Uterus (tissue), 4 donors: ENCODE measurements at places on chromosomes 6 and 20. TPM values are rescaled to one million over a fixed set of nuclear protein-coding genes. Genes with fewer than 3 reads are reported as not detected.
A peak's percentile ranks its signal among the peaks of the same experiment; 100 is the strongest.

DNA sequence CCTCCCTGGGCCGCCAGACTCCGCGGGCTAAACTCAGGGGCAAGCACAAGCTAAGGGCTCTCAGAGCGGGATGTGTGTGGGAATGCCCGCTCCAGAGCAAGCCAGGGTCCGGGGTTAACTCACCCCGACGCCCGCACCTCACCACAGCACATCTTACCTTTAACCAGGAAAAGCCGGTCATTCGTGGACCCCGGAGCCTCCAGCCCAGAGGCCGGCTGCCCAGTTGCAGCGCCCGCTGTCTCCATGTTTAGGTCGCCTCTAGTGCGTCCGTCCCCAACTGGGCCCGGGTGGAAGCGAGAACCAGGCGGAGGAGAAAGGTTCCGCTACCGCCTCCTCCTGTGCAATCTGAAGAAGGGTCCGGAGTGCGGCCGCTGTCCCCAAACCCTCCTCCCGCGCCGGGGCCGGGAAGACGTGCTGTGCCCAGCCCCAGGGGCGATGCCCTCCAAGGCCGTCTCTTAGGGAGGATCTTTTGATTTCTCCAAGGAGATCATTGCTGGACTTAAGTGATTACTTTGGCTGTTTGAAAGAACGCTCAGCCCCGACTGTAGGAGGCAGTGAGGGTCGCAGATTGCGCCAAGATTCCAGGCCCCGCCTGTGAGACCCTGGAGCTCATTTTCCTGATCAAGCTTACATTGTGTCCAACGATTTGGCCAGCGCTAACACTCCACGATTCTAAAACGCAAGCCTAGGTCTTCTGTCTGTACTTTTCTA, at the start of gene TMEM242:
TSS of gene TMEM242 (minus strand) at position 265 of the 711 bp plus-strand sequence. CDS start at position 245, 20 bp downstream.
- peak within 1 kb of the TSS; percentile 73 for H3K4me3 ChIP-seq
- peak within 1 kb of the TSS; percentile 91 for H3K27ac ChIP-seq
- no peaks in the 10 kb centered on the region for H3K36me3 ChIP-seq
- no peaks in the 10 kb centered on the region for H3K27me3 ChIP-seq
- peak; percentile 94 for DNase-seq
- no peaks in the 10 kb centered on the region for H3K4me1 ChIP-seq

GRCh38 chr6:158460602-158461169, 99.2 kb upstream of the TMEM181 start:
- H3K4me3 ChIP-seq, result no peak overlapping the region
- no peaks in the 10 kb centered on the region for H3K36me3 ChIP-seq
- H3K27me3 ChIP-seq, result no peaks in the 10 kb centered on the region
- DNase-seq, result no peak
- H3K27ac ChIP-seq, result no peak overlapping the region

- no peaks in the 10 kb centered on the region for H3K36me3 ChIP-seq
- no peak overlapping the region for H3K27ac ChIP-seq
- no peaks in the 10 kb centered on the region for H3K27me3 ChIP-seq
- H3K4me1 ChIP-seq, result no peaks in the 10 kb centered on the region
Observed at GRCh38 chr20:9235518-9235917, 166.6 kb downstream of the PLCB4 start.

DNA sequence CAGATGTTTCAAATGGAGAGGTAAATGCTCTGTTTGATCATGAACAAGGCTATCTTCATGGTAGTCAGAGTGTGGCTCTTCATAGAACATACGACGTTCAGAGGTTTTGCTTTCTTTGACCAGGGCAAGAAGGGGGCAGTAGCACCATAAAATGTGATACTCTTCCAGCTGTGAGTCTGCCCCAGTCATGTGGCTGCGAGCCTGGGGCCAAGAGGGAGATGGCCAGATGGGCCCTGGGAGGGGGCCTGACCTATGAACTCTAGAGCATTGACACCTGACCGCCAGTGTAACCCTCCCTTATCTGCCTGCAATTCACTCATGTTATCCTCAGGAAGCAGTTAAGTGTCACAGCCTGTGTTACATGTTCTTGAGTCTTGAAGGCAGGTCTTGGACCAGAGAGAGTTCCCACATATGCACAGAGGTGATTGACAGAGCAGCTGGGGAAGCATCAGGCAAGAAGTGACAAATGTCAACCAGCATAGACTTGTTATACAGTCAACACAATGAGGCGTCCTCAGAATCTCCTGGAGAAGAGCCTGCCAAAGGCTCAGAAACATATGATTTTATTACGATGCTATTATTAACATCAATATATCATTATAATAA, 55.0 kb downstream of the SCML4 start:
- H3K27me3 ChIP-seq, result no peaks in the 10 kb centered on the region
- no peaks in the 10 kb centered on the region for H3K36me3 ChIP-seq
- no peak overlapping the region for H3K4me3 ChIP-seq
- H3K4me1 ChIP-seq, result no peaks in the 10 kb centered on the region

GRCh38 chr6:161189891-161190290, 84.0 kb downstream of the AGPAT4 start:
- no peaks in the 10 kb centered on the region for H3K4me1 ChIP-seq
- no peaks in the 10 kb centered on the region for H3K27me3 ChIP-seq
- no peak overlapping the region for H3K27ac ChIP-seq
- no peaks in the 10 kb centered on the region for H3K36me3 ChIP-seq

GRCh38 chr6:166598441-166599138, 12.1 kb upstream of the RAMACL start:
- no peak overlapping the region for H3K4me3 ChIP-seq
- peak overlapping the region; percentile 87 for H3K27ac ChIP-seq
- DNase-seq, result peak; percentile 46
- no peaks in the 10 kb centered on the region for H3K4me1 ChIP-seq

GRCh38 chr6:44333273-44333919, 9.1 kb upstream of the SPATS1 start:
- no peak overlapping the region for H3K27ac ChIP-seq
- H3K4me3 ChIP-seq, result no peak overlapping the region
- no peaks in the 10 kb centered on the region for H3K4me1 ChIP-seq
- H3K36me3 ChIP-seq, result no peaks in the 10 kb centered on the region
- no peak for DNase-seq

GRCh38 chr20:48921883-48922820, 641 bp downstream of the ARFGEF2 start:
- no peak for DNase-seq
- peak overlapping the region; percentile 92 for H3K4me3 ChIP-seq
- H3K27me3 ChIP-seq, result no peaks in the 10 kb centered on the region
- peak overlapping the region; percentile 91 for H3K27ac ChIP-seq
- no peaks in the 10 kb centered on the region for H3K36me3 ChIP-seq

DNA sequence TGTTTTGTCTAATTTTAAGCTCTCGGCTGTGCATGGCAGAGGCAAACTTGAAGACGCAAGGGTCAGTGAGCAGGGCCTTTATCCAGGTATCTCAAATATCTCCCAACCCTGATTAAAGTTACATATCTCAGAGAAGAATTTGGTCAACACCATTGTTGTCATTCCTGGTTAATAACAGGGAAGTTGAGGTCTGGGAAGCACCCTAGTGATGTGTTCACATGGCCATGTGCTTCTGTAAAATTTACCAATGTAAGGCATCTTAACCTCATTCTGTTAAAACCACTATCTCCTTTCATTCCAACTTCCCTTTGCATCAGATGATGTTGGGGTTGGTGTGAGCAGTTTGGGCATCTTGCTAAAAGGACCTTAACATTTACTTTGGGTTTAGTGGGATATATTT, 4.0 kb upstream of the FAM110A start:
- no peak overlapping the region for H3K4me3 ChIP-seq
- H3K27me3 ChIP-seq, result no peaks in the 10 kb centered on the region
- no peak for DNase-seq
- H3K36me3 ChIP-seq, result no peaks in the 10 kb centered on the region
- H3K27ac ChIP-seq, result no peak overlapping the region
- peaks cover 4% of the 10 kb centered on the region for H3K4me1 ChIP-seq

- H3K36me3 ChIP-seq, result no peaks in the 10 kb centered on the region
- H3K4me3 ChIP-seq, result no peak overlapping the region
- H3K27ac ChIP-seq, result no peak overlapping the region
- H3K27me3 ChIP-seq, result no peaks in the 10 kb centered on the region
- no peak for DNase-seq
- H3K4me1 ChIP-seq, result no peaks in the 10 kb centered on the region
Observed at GRCh38 chr6:50850223-50851048, 31.8 kb downstream of the TFAP2B start.

GRCh38 chr6:9521152-9521530, 893.7 kb downstream of the TFAP2A start:
- no peak overlapping the region for H3K4me3 ChIP-seq
- DNase-seq, result no peak
- no peaks in the 10 kb centered on the region for H3K27me3 ChIP-seq
- H3K4me1 ChIP-seq, result no peaks in the 10 kb centered on the region
- no peaks in the 10 kb centered on the region for H3K36me3 ChIP-seq

GRCh38 chr20:48690888-48691287, 136.9 kb downstream of the PREX1 start:
- no peak for DNase-seq
- no peak overlapping the region for H3K4me3 ChIP-seq
- H3K27ac ChIP-seq, result no peak overlapping the region

MMP24 gene
- total RNA-seq, result 2.3 TPM

LST1 gene
- total RNA-seq, result not detected

HSPA1L gene
- 1.5 TPM for total RNA-seq
